Heart right ventricle (tissue), 16 donors: ENCODE measurements at places on chromosomes 6 and 20. TPM values are rescaled to one million over a fixed set of nuclear protein-coding genes. Genes with fewer than 3 reads are reported as not detected.
A peak's percentile ranks its signal among the peaks of the same experiment; 100 is the strongest.

DNA sequence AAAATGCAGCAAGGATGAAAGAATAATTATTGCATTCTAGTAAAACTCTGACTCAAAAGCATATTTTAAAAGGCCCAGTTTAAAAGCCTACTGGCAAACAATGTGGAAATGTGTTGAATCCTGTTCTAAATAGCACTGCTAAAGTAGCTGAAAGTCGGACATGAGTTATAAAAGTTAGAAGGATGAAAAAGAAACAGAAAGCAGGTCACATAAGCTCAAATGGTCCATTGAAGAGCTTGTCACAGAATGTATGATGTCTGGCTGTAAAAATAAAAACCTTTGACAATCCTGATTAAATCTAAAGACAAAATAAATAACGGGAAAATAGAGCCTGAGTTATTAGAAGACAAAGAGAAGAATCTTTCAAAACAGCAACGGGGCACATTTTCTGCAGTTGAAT lies 218.6 kb upstream of the UFL1 start:
- no peak overlapping the region for H3K27ac ChIP-seq
- H3K4me3 ChIP-seq: no peak overlapping the region
- DNase-seq: no peak
- H3K27me3 ChIP-seq: no peaks in the 10 kb centered on the region

DNA sequence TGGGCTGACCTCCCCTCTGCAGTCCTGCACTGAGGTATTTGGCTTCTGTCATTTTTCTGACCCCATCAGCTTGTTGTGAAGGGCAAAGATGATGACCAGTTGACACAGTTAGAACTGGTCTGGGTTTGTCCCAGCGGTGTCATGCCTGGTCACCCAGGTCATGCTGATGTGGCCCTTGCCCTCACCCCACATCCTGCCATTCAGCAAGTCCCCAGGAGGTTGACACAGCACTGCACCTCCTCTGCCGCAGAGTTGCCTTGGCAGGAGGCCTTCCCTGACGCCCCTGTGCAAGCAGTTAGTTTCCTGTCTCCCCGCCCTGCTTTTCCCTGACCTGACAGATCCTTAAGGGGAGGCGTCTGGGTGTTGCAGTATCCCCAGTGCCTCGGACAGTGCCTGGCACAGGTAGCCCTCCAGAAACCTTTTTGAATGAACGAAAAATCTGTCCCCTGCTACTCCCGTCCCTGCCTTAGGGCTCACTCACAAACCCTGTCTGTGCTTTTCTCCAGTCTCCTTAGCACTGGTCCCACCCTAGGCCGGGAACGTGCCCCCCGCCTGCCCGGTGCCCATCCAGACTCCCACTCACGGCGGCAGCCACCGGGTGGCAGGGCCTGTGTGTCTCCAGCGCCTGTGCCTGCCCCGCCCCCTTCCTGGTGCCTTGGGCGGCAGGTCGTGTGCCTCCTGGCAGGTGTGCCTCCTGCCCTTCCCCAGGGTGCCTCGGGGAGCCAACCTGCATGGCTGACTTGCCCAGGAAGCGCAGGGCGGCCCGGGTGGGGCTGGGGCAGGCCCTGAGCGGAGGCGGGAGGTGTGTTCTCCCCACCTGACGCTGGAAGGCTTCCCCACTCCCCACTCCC lies 146.3 kb upstream of the RNF24 start:
- peaks cover 18% of the 10 kb centered on the region for H3K4me1 ChIP-seq
- no peaks in the 10 kb centered on the region for H3K36me3 ChIP-seq
- H3K27me3 ChIP-seq: no peaks in the 10 kb centered on the region
- no peak for DNase-seq

- H3K27ac ChIP-seq: no peak overlapping the region
- no peaks in the 10 kb centered on the region for H3K36me3 ChIP-seq
- peaks cover 80% of the 10 kb centered on the region for H3K4me1 ChIP-seq
Measured at GRCh38 chr20:50514035-50514337, 3.8 kb downstream of the PTPN1 start.

GRCh38 chr6:71408787-71409723 lies 120.4 kb downstream of the OGFRL1 start:
- H3K4me3 ChIP-seq: no peak overlapping the region
- peak overlapping the region; percentile 37 for H3K27ac ChIP-seq
- DNase-seq: no peak
- peaks cover 91% of the 10 kb centered on the region for H3K4me1 ChIP-seq

DNA sequence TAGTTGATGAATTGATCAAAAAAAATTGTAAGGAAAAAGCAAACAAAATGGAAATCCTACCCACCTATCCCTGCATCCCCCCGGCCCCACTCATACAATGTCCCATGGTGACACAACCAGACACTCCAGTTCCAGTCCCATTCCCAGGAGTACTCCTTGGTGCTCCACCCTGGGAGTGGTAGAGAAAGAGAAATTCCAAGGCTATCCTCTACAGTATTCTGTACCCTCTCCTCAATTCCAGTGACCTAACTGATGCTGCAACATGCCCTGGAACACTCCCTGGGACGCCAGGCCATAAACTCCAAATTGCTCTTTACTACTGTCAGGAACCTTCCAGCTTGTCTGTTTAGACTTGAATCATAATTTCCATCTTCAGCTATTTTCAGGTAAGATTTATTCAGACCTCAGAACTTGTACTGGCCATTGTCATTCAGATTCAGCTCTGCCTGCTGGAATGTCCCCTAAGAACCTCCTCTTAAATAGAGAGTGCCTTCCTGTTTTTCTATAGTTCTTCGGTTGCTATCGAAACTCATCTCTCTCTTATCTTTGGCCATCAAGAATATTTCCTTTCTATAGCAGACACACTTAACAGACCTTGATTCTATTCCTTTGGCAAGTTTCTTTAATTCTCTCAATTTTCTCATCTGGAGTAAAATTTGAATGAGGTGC lies 8.7 kb downstream of the GPX6 start:
- no peak overlapping the region for H3K27ac ChIP-seq
- no peak overlapping the region for H3K4me3 ChIP-seq
- no peaks in the 10 kb centered on the region for H3K27me3 ChIP-seq
- H3K36me3 ChIP-seq: no peaks in the 10 kb centered on the region

- peak; percentile 3 for DNase-seq
- H3K27me3 ChIP-seq: no peaks in the 10 kb centered on the region
- no peaks in the 10 kb centered on the region for H3K36me3 ChIP-seq
- H3K4me3 ChIP-seq: no peak overlapping the region
- H3K27ac ChIP-seq: no peak overlapping the region
Measured at GRCh38 chr20:38114353-38114791, 50.7 kb downstream of the TGM2 start.

GRCh38 chr20:3195590-3196237 lies 8.8 kb downstream of the DDRGK1 start:
- H3K27me3 ChIP-seq: no peaks in the 10 kb centered on the region
- no peak overlapping the region for H3K27ac ChIP-seq
- DNase-seq: no peak
- H3K4me3 ChIP-seq: no peak overlapping the region
- H3K36me3 ChIP-seq: peaks cover 100% of the 10 kb centered on the region

DNA sequence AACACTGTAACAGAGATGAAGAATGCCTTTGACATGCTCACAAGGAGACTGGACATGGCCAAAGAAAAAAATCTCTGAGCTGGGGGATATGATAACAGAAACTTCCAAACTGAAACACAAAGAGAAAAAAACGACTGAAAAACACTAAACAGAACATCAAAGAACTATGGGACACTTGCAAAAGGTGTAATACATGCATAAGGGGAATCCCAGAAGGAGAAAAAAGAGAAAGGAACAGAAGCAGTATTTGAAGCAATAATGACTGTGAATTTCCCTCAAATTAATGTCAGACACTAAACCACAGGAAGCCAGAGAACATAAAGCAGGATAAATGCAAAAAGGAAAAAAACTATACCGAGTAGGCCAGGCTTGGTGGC lies 117.4 kb upstream of the ARID1B start:
- no peak overlapping the region for H3K27ac ChIP-seq
- DNase-seq: no peak
- H3K4me3 ChIP-seq: no peak overlapping the region
- H3K4me1 ChIP-seq: peaks cover 24% of the 10 kb centered on the region
- H3K27me3 ChIP-seq: no peaks in the 10 kb centered on the region
- H3K36me3 ChIP-seq: no peaks in the 10 kb centered on the region

- no peaks in the 10 kb centered on the region for H3K27me3 ChIP-seq
- peak; percentile 21 for DNase-seq
- H3K4me3 ChIP-seq: no peak overlapping the region
Measured at GRCh38 chr20:5835321-5835821, 85.2 kb downstream of the SHLD1 start.

DNA sequence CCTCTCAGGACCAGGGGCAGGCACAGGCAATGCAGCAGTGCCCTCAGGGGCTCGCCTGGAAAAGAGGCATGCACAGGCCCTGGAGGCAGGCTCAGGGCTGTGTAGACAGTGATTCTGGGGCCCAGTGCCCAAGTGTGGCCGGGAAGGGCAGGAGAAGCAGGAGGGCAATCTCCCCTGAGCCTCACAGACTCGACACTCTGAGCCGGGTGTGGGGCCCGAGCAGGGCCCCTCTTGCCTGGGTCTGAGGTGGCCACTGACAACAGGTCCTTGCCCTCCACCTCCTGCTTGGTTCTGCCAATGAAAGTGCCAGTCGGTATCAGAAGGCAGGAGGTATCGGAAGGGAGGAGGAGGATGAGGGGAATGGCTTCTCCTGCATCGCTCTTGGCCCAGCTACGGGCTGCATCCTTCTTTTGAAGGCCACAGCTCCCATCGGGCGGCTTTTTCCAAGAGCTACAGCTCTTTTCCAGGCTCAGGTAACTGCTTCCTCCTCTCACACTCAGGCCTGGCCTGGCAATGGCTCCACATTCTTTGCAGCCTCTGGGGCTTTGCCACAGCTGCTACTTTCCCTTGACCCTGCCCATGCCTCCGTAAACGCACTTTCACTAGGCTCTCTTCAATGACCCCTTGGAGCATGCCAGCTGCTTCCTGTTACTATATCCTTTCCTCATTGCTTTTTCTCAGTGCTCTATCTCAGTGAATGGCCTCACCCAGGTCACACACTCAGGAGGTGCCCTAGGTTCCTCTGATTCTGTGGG lies 24.5 kb downstream of the GABRR2 start:
- H3K27me3 ChIP-seq: no peaks in the 10 kb centered on the region
- no peak overlapping the region for H3K4me3 ChIP-seq
- H3K36me3 ChIP-seq: no peaks in the 10 kb centered on the region
- H3K4me1 ChIP-seq: no peaks in the 10 kb centered on the region

- H3K4me1 ChIP-seq: peaks cover 12% of the 10 kb centered on the region
- no peak overlapping the region for H3K27ac ChIP-seq
- no peak overlapping the region for H3K4me3 ChIP-seq
- H3K36me3 ChIP-seq: no peaks in the 10 kb centered on the region
Measured at GRCh38 chr20:44683263-44684046, 31.7 kb upstream of the CCN5 start.

DNA sequence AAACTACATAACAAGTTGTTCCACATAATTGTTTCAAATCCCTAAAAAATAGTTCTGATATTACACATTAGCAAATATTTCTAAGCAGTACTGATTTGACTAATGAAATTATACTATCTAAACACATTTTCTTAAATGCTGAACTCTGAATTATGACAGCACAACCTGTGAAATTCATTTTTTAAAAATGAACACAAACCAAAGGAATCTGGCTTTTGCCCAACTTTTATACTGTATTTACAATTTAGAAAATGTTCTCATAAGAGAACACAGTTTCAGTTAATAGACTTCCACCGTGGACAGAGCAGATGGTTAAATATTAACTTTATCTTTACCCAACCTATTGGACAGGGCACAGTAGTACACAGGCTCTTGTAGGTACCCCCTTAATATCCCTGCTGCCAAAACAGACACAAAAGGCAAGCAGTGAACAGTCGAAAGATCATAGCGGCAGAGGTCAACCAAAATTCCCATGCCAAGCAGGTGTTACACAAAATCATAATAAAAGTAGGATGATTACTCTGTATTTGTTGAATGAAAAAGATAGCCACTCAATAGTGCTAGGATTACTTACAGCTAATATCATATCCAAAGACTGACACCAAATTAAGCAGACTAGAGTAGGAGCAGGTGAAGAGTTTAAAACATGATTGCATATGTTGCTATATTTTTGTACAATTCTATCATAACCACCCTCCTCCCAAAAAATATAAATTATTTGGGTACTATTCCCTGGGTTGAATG lies 122.5 kb downstream of the RNGTT start:
- no peaks in the 10 kb centered on the region for H3K36me3 ChIP-seq
- H3K4me1 ChIP-seq: peaks cover 7% of the 10 kb centered on the region

DNA sequence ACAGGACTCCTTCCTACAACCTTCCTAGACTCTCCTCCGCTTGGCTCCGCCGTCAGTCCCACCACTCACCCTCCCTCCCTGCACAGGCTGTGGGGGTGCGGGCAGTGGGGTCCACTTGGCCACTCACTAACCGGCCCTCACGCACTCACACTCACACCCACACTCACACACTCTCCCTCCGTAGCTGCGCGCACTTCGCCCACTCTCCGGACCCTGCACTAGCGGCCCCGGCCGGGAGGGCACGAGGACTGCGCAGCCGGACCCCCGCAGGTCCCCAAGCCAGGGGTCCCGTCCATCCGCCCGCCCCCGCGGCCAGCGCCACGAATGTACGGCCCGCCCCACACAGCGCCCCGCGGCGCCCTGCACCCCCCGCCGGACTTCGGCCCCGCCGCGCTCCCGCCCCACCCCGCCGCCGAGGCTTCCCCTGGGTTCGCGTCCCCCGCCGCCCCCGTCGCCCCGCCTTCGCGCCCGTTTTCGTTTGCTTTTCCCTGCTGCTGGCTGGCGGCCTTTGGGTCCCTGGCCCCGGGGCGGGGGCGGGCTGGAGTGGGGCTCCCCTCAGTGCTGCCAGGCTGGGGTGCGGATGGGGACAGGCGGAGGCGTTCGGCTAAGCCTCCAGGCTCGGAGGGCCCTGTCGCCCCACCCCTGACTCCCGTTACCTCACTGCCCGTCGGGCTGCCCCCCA lies 23.0 kb upstream of the SLC22A7 start:
- peaks cover 32% of the 10 kb centered on the region for H3K27me3 ChIP-seq
- no peaks in the 10 kb centered on the region for H3K36me3 ChIP-seq
- H3K4me3 ChIP-seq: peak overlapping the region; percentile 40

The UBE2C gene
- total RNA-seq: 8.6 TPM
